ENCODE measurements at places on chromosomes 1 and 21.

GRCh38 chr1:86798608-86799291, 94.4 kb downstream of the SH3GLB1 start:
- DNase-seq = no peak

GRCh38 chr1:115544131-115544530, 97.6 kb upstream of the VANGL1 start:
- peak; percentile 31 for DNase-seq

GRCh38 chr1:3019516-3020051, 1.7 kb upstream of the ACTRT2 start:
- no peak for DNase-seq

DNA sequence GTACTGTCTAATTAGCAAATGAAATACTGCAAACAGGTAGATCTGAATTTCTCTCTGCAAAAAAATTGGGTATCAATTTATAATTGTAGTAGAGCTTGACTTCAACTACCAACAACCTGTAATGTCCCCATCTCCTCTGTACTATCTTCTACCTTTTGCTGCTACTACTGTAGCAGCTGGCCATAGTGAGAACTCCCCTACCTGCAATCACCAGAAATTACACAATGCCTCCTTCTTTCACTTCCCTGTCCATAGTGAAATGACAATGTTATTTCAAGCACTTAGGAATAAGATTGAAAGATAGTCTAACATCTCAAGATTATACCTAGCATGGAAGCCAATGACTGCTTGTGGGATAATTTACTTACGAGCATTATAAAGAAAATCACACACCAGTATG, 100.4 kb downstream of the ACBD6 start:
- DNase-seq = no peak

DNA sequence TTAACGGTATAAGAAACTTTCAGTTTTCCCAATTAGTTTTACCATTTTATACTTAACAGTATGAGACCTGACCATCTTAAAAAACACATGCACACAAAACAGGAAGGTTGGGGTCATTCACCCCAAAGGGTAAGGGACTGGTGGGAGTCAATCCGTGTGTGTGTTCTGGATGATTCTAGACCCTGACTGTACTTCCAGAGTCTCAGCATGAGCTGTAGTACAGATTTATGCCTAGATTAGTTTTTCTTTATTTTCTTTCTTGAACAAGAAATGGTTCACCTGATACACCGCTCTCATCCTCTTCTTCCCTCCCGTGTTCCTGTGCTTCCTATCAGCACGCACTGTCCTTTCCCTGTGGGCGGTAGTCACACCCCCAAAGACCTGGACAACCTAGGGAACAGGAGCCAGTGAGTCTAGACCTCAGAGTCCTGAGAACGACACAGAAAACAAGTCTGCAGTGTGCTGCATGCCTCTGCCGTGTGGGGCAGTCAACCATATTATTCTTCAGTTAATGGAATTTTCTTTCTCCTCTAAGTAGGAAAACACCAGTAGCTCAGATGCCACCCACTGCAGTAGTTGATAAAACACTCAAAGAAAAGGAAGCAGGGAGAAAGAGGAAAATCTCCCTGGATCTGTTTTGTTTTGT, 38.9 kb upstream of the MRPS6 start:
- DNase-seq = no peak

GRCh38 chr1:41073971-41074370, 52.4 kb upstream of the SLFNL1 start:
- DNase-seq = peak; percentile 75

- peak; percentile 78 for DNase-seq
Measured at GRCh38 chr1:172938681-172939080, 112.1 kb downstream of the TNFSF18 start.

- peak; percentile 2 for DNase-seq
Measured at GRCh38 chr1:196464480-196464941, 143.7 kb downstream of the KCNT2 start.

- no peak for DNase-seq
Measured at GRCh38 chr1:232386721-232387510, 243.0 kb downstream of the SIPA1L2 start.

DNA sequence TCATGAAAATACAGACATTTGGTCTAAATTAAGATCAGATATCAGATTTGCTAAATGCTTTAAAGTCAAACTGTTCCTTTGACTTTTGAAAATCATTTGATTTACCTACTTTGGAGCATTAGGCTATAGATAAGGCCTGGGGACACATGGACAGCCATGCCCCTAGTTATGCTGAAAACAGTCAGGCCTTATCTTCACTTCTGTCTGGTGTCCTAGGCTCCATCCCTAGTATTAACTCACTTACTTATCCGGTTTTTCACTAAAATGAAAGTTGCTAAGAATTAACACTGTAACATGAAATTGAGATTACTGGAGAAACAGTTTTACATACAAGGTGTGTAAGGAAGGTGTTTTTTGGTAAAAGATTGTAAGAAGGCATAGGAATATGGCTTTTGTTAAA, 4.5 kb upstream of the CATSPERE start:
- no peak for DNase-seq

- no peak for DNase-seq
Measured at GRCh38 chr1:50183378-50184133, 74.8 kb downstream of the ELAVL4 start.

- DNase-seq = no peak
Measured at GRCh38 chr1:214506972-214507431, 44.4 kb downstream of the PTPN14 start.

DNA sequence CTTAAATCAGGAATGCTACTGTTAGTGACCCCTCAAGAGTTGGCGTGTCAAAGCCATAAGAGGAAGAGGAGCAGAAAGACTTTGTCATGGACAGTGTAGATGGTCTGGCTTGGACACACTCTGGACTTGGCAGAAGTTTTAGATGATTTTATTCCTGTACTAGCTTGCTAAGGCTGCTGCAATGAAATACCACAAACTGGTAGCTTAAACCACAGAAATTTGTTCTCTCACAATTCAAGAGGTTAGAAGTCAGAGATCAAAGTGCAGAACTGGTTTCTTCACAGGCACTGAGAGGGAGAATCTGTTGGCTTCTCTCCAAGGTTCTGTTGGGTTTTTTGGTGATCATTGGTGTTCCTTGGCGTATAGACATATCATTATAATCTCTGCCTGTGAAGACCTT, 869.8 kb upstream of the B3GALT2 start:
- DNase-seq = no peak

- no peak for DNase-seq
Measured at GRCh38 chr21:27164208-27165177, 197.6 kb upstream of the ADAMTS5 start.

DNA sequence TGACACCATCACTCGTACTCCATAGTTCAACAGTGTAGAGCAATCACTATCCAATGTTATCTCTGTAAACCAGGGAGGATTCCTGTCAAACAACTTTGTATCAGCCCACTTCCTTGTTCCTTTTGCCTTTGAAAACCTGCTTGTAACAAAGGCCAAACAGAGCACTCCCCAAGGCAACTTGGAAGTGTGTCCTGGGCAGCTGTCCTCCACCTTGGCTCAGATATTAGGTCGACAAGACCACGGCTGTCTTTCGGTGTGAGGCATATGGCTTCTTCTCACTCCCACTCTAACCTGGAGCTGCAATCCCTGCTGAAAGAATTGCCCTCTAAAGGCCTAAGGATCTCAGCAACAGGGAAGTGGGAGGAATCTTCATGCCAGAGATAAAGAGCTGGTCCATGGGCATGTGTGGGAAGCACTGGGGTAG, 66.7 kb downstream of the ITPKB start:
- DNase-seq = no peak

DNA sequence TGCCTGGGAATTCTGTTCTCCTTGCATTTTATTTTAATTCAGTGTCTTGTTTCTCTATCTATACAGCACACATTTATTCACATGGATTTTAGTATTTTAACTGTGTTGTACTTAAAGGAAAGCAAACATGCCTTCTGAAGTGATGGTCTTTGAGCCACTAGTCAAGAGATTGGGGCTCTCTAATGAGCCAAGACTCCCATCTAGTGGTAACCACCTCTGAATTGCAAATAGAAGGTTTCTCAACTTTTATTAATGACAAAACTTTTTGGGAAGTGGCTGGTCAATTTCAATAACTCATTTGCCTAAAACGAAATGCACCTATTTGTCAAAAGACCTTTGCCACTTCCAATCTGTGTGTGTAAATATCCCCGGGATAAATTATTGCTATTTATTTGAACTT, 199.6 kb downstream of the LTN1 start:
- DNase-seq = peak; percentile 56

GRCh38 chr1:216836316-216836715, 113.1 kb upstream of the ESRRG start:
- DNase-seq = no peak

DNA sequence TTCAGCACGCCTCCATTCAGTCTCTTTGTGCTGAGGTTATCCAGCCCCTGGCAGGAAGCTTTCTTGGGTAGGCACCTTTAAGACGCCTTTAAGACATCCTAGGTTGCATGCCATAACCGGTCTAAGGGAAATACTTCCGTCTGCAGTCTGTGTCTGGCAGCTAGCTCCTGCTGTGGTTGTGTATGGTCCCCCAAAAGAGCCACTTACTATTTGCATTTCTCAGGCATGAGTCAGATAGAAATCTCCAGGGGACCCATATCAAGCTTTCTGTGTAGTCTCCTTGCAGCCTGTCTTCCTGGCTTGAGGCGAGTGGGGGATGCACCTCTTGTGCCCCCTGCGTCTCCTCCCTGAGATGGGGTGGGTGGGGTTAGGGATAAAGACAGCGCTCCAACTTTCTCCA, 10.0 kb upstream of the RYR2 start:
- no peak for DNase-seq

DNA sequence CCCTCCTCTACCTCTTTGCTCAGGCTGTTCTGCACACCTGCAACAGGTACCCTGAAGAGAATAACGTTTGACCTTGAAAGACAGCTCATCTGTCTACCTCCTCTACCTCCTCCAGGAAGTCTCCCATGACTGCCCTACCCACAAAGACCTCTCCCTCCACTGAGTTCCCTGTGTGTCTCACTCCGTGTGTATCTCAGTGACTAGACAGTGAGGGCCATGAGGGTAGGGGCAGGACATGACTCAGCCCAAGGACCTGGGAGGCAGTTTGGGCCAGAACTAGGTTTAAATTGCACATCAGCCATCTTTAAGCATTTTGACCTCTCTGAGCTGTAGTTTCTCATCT, 32.0 kb upstream of the LRP8 start:
- no peak for DNase-seq

DNA sequence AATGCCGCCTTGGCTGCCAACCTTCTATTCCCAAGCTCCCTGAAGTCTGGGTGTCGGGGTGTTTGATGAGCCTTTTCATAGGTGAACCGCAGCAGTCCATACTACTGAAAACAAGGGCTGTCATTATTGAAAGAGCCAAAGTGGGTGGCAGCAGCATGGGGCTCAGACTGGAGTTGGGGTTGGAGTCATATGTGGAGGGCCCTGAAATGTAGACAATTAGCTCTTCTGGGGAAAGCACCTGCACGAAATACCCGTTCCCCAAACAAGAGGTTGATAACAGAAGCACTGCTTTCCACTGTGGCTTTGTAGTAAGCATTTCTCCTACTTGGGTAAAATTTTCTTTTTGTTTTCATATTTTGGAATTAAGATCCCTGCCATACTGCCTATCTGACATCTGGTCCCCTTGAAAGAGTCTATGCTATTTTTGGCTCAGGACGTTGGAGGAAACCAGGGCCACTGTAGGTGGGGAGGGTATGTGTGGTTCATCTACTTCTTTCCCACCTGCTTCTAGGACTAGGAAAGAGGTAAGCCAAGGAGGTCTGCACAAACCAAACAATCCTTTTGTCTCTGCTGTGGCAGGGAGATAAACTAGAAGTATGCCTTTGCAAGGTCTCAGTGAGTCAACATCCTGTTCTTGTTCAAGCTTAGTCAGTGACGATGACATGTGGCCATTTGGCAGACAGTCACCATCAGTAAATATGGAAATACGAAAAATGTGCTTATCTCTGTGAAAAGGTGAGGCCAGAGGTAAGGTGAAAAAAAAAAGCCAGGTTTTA, 197.0 kb upstream of the UBE2U start:
- peak; percentile 79 for DNase-seq

GRCh38 chr1:13759072-13759471, 59.1 kb downstream of the PRDM2 start:
- no peak for DNase-seq

DNA sequence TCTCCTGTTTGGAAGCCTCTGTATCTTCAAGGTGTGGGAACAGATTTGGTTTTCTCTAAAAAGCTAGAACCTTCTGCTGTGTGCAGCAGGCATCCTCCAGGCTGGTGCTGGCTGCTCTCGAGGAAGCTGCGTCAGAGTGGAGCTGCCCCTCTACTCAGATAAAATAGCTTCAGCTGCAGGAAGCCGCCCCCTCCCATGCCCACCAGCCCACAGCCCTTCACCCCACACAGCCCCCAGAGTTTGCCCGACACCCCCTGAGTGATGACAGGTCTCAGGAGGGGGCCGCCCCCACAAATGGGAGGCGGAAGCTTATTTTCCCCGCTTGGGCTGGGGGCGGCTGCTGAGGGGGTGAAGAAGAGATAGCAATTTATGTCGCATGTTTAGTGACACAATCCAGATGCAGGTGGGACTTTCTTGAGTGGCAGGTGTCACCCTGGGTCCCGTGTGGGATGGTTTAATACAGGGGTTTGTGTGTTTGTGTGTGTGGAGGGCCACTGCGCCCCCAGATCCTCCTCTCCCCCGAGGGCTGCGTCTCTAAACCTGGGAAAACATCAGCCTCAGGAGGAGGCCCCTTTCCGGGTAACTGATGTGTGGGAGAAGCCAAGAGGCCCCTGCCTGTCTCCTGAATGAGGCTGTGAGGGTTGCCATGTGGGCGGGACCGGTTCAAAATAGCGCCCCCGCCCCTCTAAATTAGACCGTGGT, 55.4 kb downstream of the STUM start:
- DNase-seq = no peak

DNA sequence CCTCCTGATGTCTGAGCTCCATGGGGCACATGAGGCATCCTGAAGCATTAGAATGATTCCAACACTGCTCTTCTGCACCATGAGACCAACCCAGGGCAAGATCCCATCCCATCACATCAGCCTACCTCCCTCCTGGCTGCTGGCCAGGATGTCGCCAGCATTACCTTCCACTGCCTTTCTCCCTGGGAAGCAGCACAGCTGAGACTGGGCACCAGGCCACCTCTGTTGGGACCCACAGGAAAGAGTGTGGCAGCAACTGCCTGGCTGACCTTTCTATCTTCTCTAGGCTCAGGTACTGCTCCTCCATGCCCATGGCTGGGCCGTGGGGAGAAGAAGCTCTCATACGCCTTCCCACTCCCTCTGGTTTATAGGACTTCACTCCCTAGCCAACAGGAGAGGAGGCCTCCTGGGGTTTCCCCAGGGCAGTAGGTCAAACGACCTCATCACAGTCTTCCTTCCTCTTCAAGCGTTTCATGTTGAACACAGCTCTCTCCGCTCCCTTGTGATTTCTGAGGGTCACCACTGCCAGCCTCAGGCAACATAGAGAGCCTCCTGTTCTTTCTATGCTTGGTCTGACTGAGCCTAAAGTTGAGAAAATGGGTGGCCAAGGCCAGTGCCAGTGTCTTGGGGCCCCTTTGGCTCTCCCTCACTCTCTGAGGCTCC, 11.1 kb upstream of the RASSF5 start:
- no peak for DNase-seq

- DNase-seq = no peak
Measured at GRCh38 chr1:1542766-1543705, 2.6 kb upstream of the TMEM240 start.
